Posterior cingulate gyrus (tissue), 11 donors: ENCODE measurements at places on chromosomes 3 and 15.
A peak's percentile ranks its signal among the peaks of the same experiment; 100 is the strongest.

DNA sequence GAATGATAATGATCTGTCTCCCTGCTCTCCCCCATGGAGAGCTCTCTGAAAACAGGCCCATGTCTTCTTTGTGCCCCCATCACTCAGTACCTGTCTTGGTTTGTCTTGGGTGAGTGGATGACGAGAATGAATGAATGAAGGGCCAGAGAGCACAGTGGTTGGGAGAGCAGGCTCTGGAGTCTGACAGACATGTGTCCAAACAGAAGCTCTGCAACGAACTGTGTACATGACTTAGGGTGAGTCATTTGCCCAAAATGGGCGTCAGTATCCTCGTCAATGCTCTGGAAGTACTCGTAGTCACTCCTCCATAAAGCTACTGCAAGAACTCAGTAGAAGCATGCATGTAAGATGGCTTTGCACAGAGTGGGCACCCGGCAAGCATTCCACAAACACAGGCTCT, 170.2 kb upstream of the TLE3 start:
- DNase-seq: no peak

GRCh38 chr3:170869645-170870593, at the start of gene RPL22L1:
Gene RPL22L1, minus strand, starts transcription at chr3:170870195. Its CDS starts 28 bp downstream, at chr3:170870167.
- DNase-seq: peak; percentile 98

GRCh38 chr15:31377030-31377429, 50.4 kb downstream of the KLF13 start:
- DNase-seq: no peak

- no peak for DNase-seq
These were observed 34.7 kb downstream of the IGF2BP2 start for GRCh38 chr3:185789891-185790830.
